ENCODE measurements at places on chromosomes 7 and 10.

- no peak for DNase-seq
Measured at GRCh38 chr10:80952436-80952835, 414.7 kb downstream of the SH2D4B start.

GRCh38 chr10:80480852-80481251 lies 26.7 kb downstream of the TSPAN14 start:
- DNase-seq: no peak

- DNase-seq: no peak
Measured at GRCh38 chr7:65951837-65952578, 30.0 kb downstream of the GUSB start.

DNA sequence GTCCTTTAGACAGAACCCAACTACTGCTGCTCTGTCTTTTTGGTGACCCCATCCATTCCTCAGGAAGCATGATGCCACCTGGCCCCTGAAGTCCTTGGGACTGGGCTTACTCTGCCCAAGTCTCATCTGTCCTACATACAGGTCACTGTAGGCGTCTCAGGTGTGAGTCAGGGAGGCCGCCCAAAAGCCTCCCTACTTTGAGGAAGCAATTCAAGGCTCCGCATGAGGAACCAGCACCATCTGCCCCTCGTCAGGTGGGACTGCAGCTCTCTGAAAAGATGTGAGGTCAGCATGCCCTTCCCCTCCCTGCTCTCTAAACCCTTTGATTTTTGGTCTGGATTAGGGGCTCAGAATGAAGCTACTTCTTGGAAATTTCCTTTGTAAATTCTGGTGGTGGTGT lies 354.8 kb downstream of the CXCL12 start:
- no peak for DNase-seq

DNA sequence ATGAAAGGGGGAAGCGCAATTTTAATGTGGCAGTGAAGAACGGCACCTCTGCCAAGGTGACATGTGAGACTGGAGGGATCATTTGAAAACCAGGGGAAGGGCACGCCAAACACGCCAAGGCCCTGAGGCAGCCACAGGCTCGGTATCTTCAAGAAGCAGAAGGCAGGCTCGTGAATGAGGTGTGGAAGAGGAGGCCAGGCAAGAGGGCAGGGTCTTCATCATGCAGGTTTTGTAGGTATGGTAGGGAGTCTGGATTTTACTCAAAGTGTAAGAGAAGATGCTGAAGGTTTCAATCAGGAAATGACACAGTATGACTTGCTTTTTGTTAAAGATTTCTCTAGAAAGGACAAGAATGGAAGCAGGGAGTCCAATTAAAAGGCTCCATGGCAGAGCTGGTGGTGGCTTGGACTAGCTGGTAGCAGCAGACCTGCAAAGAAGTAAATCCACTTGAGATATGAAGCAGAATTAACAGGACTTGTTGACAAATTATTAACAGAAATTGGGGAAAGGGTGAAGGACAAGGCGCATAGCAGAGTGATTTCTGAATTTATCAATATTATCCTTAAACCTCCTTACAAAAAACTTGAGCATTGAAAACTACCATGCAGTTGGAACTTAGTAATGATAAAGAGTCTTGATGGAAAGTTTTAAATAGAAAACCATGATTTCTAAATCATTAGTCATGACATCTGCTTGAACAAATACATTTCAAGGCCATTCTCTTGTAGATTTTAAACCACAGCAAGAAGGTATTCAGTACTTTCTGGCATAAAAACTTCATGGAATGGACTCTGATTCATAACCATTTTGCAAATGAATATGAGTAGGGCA lies 70.4 kb downstream of the COA1 start:
- DNase-seq: no peak

GRCh38 chr10:67808704-67809103 lies 29.3 kb downstream of the DNAJC12 start:
- DNase-seq: no peak

DNA sequence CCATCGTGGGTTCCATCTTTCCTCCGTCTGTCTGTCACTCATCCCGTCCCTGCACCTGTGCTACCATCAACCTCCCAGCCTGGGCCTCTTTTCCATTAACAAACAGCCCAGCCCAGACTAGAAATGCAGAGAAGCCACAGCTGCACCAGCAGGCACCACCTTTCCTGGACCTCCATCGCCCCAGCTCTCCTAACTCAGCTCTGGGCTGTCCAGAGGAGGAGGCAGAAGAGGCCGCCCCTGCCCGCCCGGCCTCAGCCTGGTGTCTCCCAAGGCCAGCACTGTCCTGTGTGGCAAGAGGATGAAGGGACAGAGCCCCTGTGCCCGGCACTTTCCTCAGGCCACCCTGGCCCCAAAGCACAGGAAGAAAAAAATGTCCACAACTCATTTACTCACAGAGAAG lies 225.6 kb downstream of the PTPRN2 start:
- DNase-seq: no peak

GRCh38 chr10:5561704-5562645 lies 37.2 kb downstream of the CALML3 start:
- no peak for DNase-seq

DNA sequence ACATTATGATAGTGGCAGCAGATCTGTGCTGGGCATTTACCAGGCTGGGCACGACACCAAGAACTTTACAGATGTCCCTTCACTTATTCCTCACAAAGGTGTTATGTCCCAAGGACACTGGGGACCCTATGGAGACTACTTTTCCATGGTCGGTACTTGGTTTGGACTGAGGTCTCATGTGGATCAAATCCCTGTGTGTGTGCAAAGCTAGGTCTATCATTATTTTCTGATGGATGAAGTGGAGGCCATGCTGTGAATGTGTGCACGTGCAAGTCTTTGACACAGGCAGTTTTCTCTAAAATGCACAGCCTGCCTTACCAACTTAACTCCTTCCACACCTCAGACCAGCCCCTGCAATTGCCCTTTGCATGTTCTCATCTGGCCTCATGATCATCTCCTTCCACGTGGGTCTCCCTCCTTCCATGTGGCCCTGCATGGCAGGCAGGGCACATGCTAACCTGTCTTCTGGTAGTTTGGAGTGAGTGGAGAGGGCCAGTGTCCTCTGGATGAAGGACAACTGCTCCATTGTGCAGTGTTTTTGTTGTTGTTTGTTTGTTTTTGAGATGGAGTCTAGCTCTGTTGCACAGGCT lies 16.0 kb upstream of the ZNF273 start:
- no peak for DNase-seq

DNA sequence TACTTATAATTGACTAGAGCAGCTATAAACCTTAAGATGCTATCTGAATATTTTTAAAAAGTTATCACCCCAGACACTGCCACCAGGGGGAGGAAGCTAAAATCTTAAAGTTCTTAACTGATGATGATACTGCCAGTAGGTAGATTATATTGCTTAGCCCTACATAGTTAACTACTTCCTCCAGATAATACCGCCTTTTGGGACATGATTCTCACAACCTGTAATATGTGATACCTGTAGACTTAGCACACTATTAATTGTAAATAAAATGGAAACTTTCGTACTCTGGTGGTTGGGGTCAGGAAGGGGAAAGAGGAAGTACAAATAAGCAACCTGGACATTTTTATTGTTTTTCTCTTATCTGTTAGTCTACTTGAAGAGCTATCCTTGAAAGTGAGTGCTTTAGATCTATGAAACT lies 268.9 kb downstream of the ADK start:
- DNase-seq: no peak

- DNase-seq: no peak
Measured at GRCh38 chr7:50416527-50417182, 33.5 kb downstream of the FIGNL1 start.

GRCh38 chr7:630539-630938 lies 96.0 kb upstream of the DNAAF5 start:
- DNase-seq: no peak

- DNase-seq: no peak
Measured at GRCh38 chr7:81944058-81944457, 174.2 kb upstream of the HGF start.

- no peak for DNase-seq
Measured at GRCh38 chr7:34838329-34838728, 180.3 kb downstream of the NPSR1 start.

GRCh38 chr10:27297844-27298521 lies 57.4 kb upstream of the ACBD5 start:
- DNase-seq: no peak

GRCh38 chr7:93148144-93148543 lies at the start of gene SAMD9L:
SAMD9L (minus strand) TSS chr7:93148385; CDS start chr7:93135971, 12,414 bp downstream.
- no peak for DNase-seq

DNA sequence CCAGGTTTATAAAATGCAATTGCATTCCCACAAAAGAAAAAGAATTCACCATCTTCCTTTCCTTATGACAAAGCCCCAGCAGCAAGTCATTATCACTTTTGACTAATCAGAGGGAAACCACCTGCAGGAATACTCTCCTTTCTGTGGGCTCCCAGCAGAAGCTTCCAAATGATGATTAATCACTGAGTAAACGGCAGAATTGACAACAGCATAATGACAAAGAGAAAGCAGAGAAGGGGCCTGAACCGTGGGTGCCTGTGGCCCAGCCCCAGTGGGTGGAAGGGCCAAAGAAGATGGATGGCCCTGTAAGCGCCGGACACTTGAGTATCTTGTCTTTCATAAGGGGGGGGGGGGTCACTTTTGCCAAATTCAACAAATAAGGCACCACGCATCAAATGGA lies 152.4 kb upstream of the NRBF2 start:
- DNase-seq: no peak

- no peak for DNase-seq
Measured at GRCh38 chr7:25297278-25297677, 69.0 kb upstream of the NPVF start.

- no peak for DNase-seq
Measured at GRCh38 chr10:118901906-118902305, 127.6 kb upstream of the NANOS1 start.

DNA sequence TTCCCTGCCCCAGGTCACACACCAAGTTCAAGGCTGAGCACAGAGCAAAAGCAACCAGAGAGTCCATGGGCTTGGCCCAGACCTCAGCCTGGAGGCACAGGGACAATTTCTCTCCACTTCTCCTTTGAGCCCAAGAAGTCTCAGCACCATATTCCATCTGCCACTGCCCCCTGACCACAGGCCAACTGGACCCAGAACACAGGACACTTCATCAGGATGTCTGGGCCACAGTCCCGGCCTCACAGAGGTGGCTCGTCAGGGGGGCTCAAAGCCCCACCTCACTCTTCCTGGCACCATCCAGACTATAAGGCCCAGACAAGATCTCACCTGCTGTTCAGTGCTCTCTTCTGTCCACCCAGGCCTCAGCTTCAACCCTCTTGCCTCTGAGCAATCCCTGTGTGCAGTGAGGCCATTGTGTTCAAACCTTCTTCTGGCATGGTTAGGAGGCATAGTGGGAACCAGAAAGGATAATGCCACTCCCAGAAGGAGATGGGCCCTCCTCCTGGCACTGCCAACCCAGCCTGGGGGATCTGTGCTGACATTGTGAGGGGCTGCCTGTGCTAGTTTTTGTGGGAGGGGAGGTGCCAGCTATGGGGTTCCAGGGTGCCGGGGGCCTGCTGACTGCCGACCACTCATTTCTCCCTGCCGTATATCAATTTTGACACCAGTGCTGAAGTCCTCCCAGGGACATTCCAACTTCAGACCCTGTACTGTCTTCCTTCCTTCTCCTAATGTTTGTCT lies 49.7 kb upstream of the ANTXRL start:
- DNase-seq: no peak

DNA sequence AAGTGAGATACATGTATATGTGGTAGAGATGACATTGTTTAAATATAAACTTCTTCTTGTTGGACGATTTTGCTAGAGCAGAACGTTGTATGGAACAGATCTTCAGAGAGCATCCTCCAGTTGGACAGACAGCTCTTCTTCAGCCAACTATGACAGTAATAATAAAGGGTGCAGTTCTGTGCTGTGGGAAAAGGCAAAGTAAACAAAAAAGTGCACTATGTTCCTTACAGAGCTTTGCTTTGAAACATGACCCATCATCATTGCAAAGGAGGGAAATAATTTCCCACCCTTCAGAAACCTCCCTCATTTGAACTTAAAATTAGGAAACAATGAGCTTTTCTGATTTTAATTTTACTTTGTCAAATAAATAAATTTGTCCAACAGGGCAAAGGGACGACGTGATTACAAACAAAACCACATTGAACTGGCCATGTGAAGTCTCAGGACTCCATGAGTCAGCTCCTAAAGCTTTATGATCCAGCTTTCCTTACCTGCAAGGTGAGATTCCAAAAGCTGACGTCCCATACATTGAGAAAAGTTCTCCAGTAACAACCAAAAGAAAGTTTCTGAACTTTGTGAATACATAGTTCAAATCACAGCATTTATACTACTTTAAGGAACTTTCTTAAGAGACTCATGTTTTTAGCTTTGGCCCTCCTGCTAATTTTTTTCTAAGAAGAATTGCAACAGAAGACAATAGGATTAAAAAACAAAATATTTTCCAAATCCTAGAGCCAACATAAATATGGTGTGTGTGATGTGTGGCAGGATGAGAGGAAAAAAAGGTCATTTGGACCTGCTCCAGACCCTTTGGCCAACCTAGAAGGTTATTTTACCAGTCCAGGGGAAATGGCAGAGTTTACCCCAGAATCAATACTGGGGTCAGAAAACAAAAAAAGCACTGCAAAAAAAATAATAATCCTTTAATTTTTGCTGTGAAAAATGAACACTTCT lies 565.4 kb upstream of the NRP1 start:
- DNase-seq: no peak

DNA sequence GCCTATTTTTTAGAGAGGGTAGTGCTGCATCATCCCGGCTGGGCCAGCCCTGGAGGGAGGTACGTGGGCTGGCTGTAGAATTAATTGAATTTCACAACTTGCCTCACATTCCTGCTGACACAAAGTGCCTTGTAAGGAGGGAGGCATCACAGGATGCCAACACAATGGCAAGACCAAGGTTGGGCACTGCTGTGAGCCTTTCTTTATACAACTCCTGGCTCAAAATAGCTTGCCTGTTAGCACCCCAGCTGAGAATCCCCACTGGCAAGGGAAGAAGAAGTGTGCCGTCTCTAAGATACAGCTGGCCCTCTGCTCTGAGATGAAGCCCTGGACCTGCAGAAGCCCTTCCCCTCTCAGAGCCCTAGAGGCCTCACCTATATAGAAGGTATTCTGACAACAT lies 873.9 kb downstream of the GRID1 start:
- no peak for DNase-seq

DNA sequence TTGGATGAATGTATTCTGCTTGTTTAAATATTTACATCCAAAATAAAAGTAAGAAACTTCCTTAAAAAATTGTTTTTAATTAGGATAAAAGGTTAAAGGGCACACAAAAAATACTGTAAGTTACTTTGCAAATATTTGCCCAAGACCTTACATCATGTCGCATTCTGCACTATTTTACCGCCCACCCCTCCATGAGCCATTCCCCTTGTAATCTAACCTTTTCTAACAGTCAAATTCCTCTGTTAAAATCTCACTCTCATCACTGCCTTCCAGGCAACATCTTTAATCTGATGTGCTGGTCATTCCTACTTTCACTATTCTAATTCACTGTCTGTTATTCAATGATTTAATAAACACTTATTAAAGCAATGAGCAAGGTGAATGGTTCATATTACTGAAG lies 23.2 kb downstream of the TSPAN12 start:
- DNase-seq: no peak

DNA sequence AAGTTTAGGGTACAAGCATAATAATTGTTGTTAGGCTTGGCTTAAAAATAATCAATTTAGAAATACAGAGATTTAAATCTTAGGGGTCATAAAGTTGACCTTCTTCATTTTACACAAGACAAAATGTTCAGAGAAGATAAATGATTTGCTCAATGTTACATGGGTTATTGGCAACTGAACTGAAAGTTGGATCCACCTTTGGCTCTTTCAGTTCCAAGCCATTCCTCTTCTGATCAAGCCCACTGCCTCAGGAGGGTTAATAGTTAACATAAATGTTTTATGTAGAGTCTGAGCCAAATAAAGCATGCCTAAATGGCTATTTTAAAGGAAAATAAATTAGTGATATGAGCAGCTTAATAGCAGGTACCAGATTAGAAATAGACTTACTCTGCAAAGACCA lies 79.1 kb upstream of the RHOBTB1 start:
- no peak for DNase-seq

Data from stimulated activated CD4-positive, alpha-beta T cell treated with anti-CD3 and anti-CD28 coated beads, Interleukin-15, amount 100 ng/mL, for 1 hour (primary cell).